ENCODE measurements at places on chromosomes 12 and 14.

DNA sequence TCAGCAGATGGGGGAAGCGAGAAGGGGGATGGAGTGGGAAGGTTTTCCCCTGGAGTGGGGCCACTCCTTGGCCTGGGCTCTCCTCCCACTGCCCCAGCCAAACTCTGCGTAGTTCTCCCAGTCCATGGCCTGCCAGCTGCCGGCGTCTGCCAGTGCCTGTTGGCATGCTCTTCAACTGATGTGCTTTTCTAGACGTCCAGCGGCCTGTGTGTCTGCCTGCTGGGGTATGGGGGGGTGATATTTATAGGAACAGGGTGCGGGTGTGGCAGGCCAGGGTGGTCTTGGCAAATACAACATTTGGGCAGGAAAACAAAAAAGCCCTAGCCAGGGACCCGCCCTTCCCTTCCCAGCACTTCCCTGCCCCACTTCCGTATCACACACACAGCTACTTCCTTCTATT is 786.3 kb upstream of the NOVA1 start:
- DNase-seq: no peak

- DNase-seq: no peak
Observed at GRCh38 chr14:88632512-88632911, 69.7 kb downstream of the ZC3H14 start.

DNA sequence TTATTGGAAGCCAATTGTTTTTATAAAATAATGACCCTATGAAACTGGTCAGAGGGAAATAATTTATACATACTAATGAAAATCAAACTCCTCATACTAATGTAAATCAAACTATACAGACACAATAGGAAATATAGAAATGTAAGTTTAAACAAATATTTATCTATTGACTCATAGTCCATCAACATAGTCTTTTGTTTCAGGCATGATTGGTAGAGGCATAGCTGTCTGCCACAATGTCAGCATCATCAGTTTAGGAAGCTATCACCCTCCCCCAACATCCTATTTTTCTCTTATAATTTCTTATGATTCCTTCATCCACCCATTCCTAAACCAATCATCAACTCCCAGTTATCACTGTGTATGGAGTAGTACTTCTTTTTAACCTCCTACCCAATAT is 117.7 kb downstream of the SLC38A6 start:
- no peak for DNase-seq

GRCh38 chr12:916240-916639 is 33.3 kb downstream of the RAD52 start:
- DNase-seq: no peak

GRCh38 chr14:22668417-22668816 is 24.3 kb upstream of the OR6J1 start:
- no peak for DNase-seq

DNA sequence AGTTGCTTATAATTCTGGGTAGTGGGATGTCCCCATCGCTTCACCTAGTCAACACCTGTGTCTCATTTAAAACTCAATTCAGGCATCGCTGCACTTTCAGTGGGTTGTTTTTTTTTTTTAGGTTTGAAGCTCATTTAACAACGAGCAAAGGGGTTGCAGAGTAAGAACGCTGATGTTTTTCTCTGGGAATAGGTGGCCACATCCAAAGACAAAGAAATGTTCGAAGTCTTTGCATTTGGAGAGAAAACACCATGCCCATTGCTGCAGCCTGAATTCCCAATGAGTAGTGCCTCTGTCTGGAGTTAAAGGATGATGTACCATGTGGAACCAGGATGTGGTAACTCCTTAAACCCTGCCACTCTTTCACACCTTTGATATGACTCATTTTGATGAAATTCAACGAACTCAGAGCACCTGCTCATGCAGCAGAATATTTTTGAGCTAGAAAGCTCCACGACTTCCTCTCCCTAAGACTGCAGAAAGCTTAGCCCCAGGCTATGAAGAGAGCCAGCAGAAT is 35.1 kb upstream of the BATF start:
- DNase-seq: no peak

DNA sequence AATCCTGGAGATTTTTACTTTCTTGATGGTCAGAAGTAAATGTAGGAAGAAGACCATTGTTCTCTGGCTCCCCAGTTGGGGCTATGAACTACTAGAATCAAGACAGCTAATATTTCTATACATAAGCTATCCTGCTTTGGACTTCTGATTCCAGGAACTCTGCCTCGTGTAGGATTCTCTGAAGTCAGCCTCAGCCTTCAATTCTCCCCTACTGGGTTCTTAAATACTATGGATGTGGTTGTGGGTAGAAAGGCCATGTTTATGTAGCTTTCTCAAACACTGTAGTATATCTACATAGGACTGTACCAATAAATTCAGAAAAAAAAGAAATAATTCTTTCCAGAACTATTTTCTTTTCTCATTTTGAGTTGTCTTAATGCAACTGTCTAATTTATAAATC is 302.5 kb downstream of the ITPR2 start:
- DNase-seq: no peak

DNA sequence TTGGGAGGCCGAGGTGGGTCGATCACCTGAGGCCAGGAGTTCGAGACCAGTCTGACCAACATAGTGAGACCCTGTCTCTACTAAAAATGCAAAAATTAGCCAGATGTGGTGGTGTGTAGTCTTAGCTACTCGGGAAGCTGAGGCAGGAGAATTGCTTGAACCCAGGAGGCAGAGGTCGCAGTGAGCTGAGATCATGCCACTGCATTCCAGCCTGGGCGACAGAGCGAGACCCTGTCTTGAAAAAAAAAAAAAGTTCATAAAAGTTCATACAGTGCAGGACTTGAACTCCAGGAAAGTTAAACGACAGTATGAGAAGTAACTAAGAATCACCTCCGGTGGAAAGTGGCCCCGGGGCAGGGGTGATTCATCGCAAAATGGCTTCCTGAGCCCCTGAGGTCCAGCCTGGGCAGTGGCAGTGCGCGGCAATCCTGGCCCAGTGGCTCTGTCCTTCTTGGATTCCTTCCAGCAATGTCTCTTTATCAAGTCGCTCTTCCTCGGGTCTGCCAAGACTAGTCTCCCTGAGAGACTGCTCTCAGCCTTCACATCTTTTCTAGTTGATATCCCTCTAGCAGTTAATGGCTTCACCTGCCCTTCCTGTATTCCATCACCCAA is 16.7 kb upstream of the MAP1LC3B2 start:
- no peak for DNase-seq

DNA sequence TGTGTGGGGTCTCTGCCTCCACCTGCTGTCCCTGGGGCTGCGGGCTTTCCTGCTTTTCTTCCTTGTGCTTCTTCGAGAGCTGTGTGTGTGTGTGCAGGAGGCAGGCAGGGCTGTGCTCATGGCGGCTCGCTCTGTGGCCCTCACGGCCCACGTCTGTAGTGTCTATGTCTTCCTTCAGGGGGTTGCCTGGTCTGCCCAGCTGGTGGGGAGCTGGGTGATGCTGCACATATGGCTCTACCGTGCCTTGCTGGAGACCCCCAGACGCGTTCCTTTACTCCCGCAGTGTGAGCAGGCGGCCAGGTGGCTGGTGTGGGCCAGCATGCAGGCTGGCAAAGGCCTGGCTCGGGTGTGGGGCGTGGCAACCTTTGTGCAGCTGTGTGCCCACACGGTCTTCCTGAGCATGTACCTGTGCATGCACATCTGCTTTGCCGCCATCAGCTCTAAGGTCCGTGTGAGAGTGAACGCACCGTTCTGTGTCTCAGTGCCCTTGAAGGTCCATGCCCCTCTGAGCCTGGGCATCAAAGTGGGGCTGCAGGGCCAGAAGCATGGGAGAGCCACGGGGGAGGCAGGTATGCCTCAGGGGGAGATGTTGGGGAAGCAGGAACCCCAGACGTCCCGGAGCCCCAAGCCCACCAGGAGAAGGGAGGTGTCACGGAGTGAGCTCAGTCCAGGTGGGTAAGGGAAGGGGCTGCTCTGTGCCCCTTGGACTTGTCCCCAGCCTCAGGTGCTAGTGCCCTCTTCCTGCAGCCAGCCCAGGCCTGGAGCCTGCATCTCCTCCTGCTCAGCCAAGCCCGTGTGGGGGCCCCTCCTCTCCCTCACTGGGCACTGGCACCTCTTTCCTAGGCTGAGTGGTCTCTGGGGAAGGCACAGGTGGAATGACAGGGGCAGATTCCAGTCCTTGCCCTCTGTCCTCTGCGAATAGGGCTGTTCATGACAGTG is 26.4 kb downstream of the CLSTN3 start:
- DNase-seq: no peak

- no peak for DNase-seq
Observed at GRCh38 chr12:24823808-24824515, 124.9 kb downstream of the BCAT1 start.

GRCh38 chr12:42468921-42469320 is 120.6 kb downstream of the PRICKLE1 start:
- no peak for DNase-seq

GRCh38 chr14:70268760-70269159 is 80.0 kb upstream of the SLC8A3 start:
- no peak for DNase-seq

- DNase-seq: no peak
Observed at GRCh38 chr14:69351385-69351784, 46.7 kb downstream of the ERH start.

DNA sequence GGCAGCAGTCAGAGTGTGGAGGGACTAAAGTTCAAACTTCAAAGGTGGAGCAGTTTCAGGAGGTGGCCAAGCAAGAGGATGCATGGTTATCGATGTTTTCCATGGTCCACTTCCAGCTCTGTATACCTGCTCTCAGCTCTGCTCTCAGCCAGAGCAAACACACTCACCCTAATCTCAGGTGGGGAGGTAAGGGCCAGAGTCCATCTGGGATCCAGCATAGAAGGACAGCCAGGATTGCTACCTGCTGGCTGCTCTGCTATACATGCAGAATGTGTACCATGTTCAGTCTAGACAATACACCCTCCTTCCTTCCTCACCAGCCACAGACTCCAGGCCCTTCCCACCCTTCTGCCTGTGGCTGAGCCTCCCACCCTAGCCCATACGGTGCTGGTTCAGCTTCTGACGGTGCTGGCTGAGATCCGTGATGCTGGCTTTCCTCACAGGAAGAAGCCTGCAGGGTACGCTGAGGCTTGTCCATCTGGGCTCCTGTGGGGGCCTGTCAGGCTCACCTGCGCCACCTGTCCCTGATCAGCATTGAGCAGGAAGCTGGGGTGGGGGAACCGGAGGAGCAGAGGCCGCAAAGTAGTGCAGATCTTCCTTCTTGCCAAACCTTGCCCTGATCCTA is 2.4 kb downstream of the CBLN3 start:
- no peak for DNase-seq

Data from SW 1271 (cell line).